CD4-positive, alpha-beta T cell treated with Interleukin-15 for 4 hours (primary cell): ENCODE measurements at places on chromosomes 1 and 21.

- no peak for DNase-seq
Observed at GRCh38 chr1:23574265-23574754, 15.0 kb upstream of the ID3 start.

DNA sequence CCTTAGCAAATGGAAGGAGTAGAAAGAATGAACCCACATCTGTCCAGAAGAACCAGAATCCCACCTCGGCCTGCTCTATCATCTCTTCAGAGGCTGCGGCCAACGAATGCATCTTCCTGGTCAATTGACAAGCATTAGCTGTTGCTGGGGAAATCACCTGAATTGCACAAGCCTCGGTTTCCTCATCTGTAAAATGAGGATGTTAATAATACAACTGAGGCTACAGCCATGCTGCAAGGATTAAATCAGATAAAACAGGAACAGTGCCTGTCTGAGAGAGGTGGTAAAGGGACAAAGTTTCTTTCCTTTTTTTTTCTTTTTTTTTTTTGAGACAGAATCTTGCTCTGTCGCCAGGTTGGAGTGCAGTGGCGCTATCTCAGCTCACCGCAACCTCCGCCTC, 99.8 kb downstream of the KIF14 start:
- DNase-seq: no peak

DNA sequence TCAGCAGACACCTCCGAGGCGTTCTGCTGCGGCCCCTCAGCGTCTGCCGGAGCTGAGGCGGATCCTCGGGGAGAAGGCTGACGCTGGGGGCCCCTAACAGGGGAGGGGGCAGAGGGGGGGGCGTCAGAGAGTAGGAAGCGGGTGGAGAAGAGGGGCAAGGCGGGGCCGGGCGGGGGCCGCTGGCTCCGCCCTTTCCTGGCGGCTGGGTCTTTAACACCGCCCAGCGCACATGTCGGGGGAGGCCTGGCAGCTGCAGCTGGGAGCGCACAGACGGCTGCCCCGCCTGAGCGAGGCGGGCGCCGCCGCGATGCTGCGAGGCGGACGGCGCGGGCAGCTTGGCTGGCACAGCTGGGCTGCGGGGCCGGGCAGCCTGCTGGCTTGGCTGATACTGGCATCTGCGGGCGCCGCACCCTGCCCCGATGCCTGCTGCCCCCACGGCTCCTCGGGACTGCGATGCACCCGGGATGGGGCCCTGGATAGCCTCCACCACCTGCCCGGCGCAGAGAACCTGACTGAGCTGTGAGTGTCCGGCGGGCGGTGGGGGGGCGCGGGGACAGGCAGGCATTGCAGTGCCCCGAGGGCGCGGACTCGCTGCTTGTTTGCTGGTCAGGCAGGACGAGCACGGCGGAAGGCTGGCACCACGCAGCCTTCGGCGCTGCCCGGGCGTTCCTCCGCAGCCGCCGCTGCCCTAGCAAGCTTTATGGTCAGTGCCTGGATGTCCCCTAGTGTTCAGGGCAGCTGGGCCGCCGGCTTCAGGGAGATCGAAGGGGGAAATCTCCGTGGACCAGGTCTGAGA, at the start of gene NTRK1:
TSS of gene NTRK1 (plus strand) at position 238 of the 796 bp plus-strand sequence. CDS start at position 308, 70 bp downstream.
- DNase-seq: peak; percentile 46

DNA sequence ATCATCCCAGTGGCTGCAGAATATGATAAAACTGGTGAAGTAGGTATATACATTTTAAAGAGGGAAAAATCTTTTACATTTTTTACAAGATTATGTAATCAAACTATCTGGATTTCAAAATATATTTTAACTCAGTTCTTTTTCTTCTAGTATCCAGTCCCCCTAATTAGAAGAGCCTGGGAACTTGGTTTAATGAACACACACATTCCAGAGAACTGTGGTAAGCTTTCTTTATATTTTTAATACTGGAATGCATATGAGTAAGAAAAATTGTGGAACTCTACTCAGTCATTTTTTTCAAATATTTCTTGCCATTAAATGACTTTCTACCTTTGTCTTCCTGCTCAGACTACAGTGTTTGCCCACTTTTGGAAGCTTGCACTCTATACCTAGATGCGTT, 8.2 kb downstream of the ACADM start:
- DNase-seq: no peak

GRCh38 chr1:110293601-110294104, 45.5 kb upstream of the RBM15 start:
- DNase-seq: no peak

DNA sequence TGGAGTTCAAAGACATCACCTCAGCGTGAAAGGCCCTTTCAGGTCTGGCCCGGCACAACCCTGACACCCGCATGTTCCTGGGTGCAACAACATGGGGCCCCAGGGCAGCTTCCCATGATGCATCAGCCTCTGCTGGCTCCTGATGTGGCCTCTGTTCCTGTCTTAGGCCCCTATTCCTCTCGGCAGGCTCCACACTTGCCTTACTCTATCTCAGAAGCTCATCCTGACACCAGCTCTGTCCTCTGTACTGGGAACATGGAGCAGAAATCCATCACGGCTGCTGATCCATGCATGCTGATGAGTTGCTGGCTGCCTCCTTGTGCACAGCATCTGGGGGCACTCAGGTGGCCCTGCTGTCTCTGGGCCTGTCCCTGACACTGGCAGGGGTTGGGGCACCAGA, 74.6 kb downstream of the ADARB1 start:
- no peak for DNase-seq

GRCh38 chr1:55044617-55045397, 5.5 kb downstream of the PCSK9 start:
- DNase-seq: no peak

- no peak for DNase-seq
Observed at GRCh38 chr1:4177425-4178150, 277.5 kb upstream of the C1orf174 start.

DNA sequence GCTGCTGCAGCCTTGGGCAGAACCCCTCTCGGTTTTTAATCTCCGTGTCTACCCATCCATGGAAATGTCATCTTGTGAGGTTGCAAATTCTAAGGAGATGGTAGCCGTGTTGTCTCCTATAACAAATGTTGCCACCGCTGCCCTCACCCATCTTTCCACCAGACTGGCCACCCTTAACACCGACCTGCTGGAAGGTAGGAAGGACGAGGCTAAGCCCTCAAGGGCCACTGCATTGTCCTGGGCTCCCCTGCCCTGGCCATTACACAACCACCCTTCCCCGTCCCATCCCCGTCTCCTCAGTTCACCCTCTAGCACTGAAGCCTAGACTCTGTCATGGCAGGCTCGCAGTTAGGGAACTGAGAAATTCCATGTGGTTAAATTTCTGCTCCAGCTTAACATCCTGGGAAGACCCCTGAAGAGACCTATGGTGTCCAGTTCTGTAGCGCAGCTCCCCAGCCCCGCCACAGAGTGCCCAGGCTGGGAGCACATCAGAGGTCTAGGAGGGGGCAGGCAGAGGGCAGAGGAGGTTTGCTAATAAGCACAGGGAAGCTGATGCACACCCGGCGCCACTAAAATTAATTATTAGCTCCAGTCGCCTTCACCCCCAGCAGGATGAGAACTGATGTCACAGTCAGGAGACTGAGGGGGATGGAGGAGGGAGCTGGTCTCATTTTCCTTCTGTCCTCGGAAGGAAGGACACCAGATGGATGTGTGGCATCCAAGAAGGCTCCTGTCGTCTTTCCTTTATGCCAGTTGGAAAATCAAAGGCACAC, 38.3 kb downstream of the STUM start:
- no peak for DNase-seq

DNA sequence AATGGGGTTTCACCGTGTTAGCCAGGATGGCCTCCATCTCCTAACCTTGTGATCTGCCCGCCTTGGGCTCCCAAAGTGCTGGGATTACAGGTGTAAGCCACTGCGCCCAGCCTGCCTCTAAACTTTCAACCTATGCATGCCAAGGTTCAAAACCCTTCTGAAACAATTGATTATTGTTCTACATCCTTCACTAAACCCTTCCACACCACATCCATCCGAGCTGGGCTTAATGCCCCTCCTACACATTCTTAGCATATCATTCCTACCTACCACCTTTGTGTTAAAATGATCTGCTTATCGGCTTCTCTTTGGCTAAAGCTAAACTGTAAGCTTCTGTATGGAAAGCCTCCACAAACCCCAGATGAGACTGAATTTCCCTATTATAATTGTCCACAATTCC, 40.8 kb upstream of the DOCK7 start:
- DNase-seq: no peak

DNA sequence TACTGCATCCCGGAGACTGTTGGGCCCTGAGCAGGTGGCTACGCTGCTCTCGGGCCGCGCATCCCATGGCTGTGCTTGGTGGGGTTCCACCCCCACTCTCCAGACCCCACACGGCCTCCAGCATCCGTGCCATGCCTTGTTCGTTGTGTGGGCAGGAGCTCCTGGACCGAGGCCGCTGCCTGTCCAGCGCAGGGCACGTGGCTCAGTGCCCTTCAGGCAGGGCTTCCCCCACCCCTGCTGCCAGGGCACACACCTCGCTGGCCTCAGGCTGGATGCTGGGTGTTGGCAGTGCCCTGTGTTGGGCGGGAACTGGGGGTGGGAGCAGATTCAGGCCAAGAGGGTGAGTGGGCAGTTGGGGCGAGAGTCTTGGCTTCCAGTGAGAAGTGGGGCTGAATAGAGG, 9.9 kb downstream of the PRKCZ start:
- DNase-seq: no peak

GRCh38 chr1:63857478-63857877, 83.7 kb downstream of the ROR1 start:
- no peak for DNase-seq

DNA sequence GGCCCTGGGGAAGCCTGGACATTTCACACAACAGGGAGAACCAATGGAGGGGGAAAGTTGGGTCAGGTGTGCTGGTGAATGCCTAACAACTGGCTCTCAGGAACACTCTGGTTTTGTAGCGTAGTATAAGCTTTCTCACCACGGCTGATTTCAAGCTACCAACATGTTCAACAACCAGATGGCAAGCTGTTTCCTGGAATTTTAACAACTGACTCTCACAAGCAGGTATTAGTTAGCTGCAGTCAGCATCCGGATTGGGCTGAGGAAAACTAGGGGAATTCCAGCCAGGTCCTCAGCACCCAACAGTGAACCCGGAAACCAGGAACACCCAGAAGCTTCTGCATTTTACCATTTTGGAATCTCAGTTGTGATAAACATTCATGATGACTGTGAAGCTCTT, 162.3 kb upstream of the CAMK1G start:
- no peak for DNase-seq

GRCh38 chr1:97936976-97937375, 16.1 kb upstream of the DPYD start:
- no peak for DNase-seq

DNA sequence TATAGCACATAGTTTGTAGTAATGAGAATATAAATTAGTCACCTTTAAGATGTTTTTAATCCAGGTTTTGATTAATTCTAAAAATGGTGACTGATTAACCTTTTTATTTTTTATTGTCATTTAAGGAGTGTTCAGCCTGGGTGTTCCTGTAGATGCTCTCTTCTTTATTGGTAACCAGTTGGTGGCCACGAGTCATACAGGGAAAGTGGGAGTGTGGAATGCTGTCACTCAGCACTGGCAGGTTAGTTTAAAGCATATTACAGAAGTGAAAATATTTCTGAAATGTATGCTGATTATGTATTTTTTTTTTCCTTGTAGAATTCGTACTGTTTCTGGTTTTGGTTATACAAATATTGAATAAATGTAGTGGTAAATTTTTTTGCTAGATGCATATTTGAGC, 28.1 kb downstream of the KCTD3 start:
- no peak for DNase-seq

- DNase-seq: no peak
Observed at GRCh38 chr1:67749844-67750690, 65.1 kb downstream of the GADD45A start.

- DNase-seq: no peak
Observed at GRCh38 chr1:3679098-3679555, 26.8 kb downstream of the TP73 start.

- no peak for DNase-seq
Observed at GRCh38 chr21:18138507-18138906, 106.1 kb upstream of the CHODL start.

DNA sequence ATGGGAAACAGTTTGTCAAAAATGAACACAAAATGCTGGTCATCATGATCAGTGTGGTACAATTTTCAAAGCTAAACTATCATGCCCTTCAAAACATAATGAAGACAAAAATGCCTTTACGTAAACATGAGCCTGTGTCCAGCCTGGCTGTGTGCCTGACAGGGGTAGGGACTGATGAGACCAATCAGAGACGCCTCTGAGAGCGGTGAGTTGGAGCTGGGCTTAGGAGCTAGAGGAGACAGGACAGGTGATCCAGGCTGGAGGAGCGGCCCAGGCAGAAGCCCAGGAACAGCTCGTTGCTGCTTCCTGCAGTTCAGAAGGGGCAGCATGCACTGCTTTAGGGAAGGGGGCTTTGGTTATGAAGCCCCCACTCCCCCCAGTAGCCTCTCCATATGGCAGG, 70.0 kb downstream of the ARHGEF10L start:
- DNase-seq: no peak

DNA sequence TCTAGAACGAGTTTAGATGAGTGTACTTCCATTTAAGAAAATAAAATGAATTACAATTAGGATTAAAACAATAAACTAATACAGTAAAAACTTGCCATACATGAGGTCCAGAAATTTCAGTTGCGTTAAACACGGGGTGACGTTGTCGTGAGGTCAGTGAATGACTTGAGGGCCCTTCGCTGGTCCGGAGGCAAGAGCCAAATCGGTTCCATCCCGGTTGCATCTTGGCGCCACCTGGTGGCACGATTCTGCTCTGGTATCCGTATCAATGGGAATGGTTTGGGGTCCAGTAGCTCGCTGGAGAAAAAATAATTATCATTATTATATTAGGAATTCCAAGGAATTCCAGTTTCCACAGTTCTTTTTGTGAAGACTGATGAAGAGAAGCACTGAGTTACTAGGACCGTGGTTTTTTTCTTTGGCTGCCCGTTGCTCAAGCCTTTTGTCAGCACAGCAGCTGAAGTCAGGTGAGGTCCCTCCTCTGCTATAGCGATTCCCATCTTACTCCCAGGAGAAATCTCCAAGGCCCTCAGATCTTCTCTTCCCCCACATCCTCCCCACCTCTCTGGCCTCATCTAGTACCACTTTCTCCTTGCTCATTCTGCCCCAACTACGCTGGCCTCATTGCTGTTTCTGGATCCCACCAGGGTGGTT, 161.4 kb downstream of the SLC35F3 start:
- DNase-seq: peak; percentile 61

DNA sequence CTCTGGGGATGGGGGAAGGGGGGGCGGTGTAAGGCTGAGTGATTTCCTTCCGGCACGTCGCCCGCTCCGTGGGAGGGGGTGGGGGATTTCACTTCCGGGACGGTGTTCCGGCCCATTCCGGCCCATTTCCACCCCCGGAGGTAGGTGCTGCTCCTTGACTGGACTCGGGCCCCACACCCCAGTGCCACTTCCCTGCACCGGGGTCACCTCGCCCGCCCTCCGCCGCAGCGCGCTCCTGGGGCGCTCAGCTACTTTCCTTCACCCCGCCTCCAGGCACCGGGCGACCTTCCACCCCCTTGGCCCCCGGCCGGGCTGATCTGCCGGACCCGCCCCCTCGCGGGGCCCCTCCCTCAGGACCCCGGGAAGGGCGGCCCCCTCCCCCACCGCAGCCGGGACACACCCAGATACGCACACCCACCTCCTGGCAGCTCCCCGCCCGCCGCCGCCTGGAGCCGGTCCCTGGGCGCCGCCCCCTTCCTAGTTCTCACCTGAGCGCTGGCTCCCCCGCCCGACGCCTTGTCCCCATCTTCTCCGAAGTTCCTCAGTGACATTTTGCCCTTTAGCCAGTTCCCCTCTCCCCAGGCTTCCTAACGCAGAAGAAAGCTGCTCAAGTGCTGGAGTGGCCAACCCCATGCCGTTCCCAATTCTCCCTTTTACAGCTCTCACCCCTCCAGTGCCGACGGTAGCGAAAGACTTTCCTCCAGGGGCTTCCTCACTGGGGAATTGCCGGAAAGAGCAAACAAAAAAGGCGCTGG, at the start of gene ZBTB37:
TSS of gene ZBTB37 (plus strand) at position 115 of the 755 bp plus-strand sequence. CDS start 1,846 bp downstream, outside the sequence.
- DNase-seq: peak; percentile 95
